ENCODE measurements at places on chromosomes 2 and 18. TPM values are rescaled to one million over a fixed set of nuclear protein-coding genes. Genes with fewer than 3 reads are reported as not detected.

DNA sequence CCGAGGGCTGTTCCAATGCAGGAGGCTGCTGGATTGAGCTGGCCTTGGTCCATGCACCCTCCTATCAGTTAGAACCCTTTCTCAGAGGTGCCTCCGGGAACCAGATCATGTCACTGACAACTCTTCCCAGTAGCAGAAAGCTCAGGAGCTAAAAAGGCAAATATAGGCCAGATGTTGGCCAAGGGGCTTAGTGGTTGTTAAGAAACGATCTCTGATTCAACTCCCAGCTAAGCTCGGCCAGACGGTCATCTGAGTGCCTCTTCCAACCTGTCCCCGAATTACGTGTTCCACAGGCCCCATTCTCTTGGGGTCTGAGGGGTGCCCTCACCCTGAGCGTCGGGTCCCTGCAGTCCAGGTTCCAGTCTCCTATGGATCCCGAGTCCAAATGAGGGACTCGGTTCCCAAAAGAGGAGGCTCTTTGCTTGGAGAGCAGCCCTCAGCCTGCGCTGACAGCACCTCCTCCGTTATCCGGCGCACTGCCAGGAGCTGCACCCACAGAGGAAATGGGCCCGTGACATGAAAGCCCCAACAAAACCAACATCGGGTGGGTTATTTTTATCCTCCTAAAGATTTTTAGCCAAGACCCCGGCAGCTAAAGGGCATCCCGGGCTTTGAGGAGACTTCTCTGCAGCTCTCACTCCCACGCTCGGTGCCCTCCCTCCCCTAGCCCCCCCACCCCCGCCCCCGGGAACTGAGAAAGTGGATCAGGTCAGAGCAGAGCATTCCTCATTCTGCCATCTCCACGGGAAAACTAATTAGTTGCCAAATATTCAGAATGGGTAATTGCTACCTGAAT is 106.6 kb upstream of the ID2 start:
- H3K4me3 ChIP-seq = peak overlapping the region; percentile 29
- peaks cover 40% of the 10 kb centered on the region for H3K4me1 ChIP-seq
- DNase-seq = no peak
- H3K27ac ChIP-seq = no peak overlapping the region
- H3K36me3 ChIP-seq = no peaks in the 10 kb centered on the region

DNA sequence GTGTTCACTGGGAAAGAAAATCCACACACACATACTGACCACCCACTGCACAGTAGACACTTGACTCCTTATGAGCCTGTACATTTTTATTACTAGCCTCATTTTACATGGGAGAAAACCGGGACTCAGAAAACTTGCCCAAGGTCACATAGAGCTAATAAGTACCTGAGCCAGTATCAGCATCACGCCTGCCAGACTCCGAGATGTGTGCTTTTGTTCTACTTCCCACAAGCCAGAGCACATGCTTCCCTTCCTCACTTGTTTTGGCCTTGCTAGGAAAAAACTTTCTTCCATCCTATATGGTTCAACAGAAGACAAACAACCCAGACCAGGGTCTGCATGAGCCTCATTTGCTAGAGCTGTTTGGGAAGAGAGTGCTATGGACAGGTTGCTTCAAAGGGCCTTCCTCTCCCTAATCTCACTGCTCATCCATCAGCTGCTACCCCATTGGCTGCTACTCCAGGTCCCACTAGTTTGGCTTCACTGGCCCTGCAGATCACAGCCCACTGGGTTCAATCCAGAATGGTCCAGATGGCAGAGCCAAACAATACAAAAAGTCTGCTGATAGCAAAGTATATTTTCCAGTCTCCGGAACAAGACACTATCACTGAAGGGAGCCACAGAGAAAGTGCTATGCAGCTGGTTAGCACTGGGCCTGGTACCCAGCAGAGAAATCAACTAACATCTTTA is 63.9 kb downstream of the STK39 start:
- H3K4me1 ChIP-seq = peaks cover 49% of the 10 kb centered on the region
- H3K27me3 ChIP-seq = no peaks in the 10 kb centered on the region
- DNase-seq = no peak
- H3K27ac ChIP-seq = no peak overlapping the region
- no peak overlapping the region for H3K4me3 ChIP-seq

- H3K27ac ChIP-seq = peak overlapping the region; percentile 69
- peaks cover 3% of the 10 kb centered on the region for H3K27me3 ChIP-seq
- DNase-seq = peak; percentile 54
- peaks cover 46% of the 10 kb centered on the region for H3K4me1 ChIP-seq
- H3K4me3 ChIP-seq = no peak overlapping the region
- no peaks in the 10 kb centered on the region for H3K36me3 ChIP-seq
These were observed 135.9 kb downstream of the TGIF1 start for GRCh38 chr18:3585656-3586509.

- no peak for DNase-seq
- no peaks in the 10 kb centered on the region for H3K36me3 ChIP-seq
- H3K27ac ChIP-seq = no peak overlapping the region
- H3K27me3 ChIP-seq = no peaks in the 10 kb centered on the region
- H3K4me1 ChIP-seq = no peaks in the 10 kb centered on the region
These were observed 610.4 kb upstream of the SLC8A1 start for GRCh38 chr2:41062336-41062735.

DNA sequence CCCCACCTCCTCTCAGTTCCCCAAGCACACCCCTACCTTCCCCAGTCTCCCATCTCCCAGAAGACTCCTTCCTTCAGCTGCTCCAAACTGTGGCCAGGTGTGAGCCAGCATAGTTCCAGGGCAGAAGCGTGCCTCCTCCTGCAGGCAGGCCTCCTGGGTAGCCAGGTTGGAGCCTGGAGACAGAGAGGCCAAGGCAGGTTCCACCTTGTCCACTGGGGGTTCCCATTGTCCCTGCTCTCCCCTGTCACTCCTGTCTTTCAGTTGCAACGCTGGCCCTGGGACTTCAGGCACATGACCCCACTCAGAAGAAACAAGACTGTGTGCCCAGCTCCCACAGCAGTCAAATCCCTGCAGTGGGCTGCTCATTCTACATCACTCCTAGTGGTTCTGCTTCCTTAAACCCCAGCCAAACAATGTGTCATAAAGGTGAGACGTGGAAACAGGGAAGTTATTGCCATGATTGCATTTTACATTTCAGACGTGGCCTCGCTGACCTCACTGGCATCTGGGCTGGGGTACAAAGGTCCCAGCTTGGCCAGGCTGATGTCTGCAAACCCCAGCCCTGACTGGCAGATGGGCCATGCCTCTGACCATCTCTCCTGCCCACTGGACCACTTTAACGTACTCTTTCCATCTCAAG is 96.5 kb upstream of the BOD1L2 start:
- no peaks in the 10 kb centered on the region for H3K4me1 ChIP-seq
- no peaks in the 10 kb centered on the region for H3K36me3 ChIP-seq
- H3K27ac ChIP-seq = no peak overlapping the region
- DNase-seq = no peak
- H3K4me3 ChIP-seq = no peak overlapping the region

GRCh38 chr18:42839408-42839807 is 276.1 kb downstream of the RIT2 start:
- H3K27ac ChIP-seq = no peak overlapping the region
- no peak for DNase-seq
- H3K4me3 ChIP-seq = no peak overlapping the region

GRCh38 chr2:69356471-69356870 is 30.6 kb downstream of the GFPT1 start:
- peaks cover 29% of the 10 kb centered on the region for H3K36me3 ChIP-seq
- peaks cover 7% of the 10 kb centered on the region for H3K4me1 ChIP-seq
- no peak overlapping the region for H3K4me3 ChIP-seq
- no peak overlapping the region for H3K27ac ChIP-seq

DNA sequence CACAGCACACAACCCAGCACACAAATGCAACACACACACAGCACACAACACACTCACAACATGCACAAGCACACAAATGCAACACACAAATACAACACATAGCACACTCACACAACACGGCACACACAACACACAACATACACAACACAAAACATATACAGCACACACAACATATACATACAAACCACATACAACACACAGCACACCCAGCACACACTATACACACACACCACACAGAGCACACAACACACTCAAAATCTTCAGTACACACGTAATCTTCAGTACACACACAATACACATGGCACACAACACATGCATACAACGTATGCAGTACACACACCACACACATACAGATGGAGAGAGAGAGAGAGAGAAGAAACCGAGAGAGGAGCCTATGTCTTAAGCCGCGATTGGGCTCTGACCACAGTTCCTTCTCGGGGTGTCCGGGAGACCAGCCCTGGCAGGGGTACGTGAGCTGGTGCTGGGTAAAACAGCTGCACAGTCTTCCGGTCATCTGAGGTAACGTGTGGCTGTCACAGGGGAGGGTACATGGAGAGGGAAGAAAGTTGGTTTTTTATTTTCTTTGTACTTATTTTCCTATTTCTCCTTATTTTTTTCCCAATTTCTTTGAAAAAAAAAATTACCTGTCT is 25.1 kb downstream of the POU3F3 start:
- H3K4me1 ChIP-seq = no peaks in the 10 kb centered on the region
- no peak for DNase-seq
- H3K4me3 ChIP-seq = no peak overlapping the region
- no peaks in the 10 kb centered on the region for H3K36me3 ChIP-seq
- no peak overlapping the region for H3K27ac ChIP-seq

The DUSP2 gene
- total RNA-seq = 500 TPM

The AOX1 gene
- not detected for total RNA-seq

The IL36A gene
- not detected for total RNA-seq

The KCNJ3 gene
- total RNA-seq = not detected
